Retinal pigment epithelial cell (primary cell): ENCODE measurements at places on chromosomes 16 and 17.

DNA sequence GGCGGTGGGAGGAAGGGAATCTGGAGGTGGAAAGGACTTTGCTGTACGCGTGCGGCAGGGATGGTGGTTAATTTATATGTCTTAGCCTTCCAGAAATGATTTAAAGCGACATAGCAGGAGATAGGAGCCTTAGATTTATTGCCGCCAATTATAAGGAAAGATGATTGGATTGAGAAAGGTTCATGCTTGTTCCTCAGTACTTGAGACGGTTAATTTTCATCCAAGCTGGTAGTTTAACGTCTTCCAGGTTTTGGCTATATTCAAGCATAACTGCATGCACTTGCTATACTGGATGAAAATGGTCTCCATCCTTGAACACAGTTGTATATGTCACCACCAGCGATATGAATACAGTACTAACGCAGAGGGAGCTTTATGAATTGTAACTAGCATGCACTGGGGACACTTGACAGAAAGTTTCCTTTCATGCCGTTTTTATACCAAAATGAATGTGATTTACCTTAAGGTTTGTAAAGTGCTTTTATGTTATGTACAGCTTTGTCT is 610 bp upstream of the PEX12 start:
- no peak for DNase-seq

DNA sequence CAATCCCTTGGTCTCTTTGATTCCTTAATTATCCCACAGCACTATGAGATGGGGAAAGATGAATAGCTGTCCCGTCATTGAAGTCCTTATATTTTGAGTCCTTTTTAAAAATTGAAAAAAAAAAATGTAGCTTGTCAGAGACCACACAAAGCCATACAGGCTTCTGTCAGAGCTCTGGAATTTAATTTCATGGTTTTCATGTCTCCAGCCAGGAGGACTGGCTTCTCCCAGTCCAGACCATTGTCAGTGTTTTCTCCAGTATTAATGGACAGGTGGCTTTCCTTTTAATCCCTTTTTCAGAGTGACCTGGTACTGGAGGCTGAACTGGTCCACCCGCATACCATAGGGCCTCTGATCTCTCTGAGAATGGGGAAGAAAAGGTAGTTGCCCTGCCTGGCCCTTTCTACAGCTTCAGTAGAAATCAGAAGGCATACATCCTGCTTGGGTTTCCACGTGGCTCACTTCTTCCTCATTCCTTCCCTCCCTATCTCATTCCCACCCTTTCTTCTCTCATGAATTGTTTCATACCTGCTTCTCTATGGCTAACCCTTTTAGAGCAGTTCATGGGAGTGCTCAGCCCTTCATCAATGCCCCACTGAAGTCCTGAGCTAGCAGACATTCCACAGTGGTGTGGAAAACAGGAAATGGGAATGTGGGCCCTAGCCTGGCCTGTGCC is 29.1 kb downstream of the TRIM16 start:
- no peak for DNase-seq

DNA sequence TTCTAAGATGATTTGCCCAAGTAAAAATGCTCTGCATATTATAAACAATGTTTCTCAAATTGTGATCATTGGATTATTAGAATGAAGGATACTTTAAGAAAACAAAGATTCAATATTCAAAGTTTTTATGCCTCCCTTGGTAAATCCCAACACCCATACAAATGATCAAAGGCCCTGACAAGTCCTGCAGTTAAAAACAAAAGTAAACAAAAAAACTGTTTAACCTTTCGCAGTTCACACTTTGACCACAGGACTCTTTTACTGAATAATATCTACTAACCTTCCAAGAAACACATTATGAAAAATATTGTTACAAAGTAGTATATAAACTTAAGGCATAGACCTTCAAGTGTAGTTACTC is 365.9 kb upstream of the ZFHX3 start:
- no peak for DNase-seq

DNA sequence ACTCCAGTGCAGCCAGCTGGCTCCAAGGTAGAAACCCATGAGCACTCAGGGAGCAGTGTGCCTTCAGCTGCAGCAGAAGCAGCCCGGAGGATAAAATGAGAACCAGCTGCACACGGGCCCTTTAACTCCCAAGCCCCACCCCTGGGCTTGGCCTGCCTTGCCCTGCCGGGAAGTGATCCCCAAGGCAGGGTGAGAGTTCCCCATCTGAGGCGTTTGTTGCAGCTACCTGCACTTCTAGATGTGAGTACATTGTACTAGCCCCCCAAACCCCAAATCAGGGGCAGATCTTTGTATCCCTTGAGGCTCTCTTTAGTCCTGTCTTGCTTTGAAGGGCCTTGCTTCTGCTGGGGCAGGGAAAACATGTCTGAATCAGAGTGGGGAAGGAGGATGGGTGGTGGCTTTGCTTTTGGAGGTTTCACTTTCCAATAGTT is at the start of gene MVP:
Gene MVP (plus strand): TSS at position 192 of the 431 bp plus-strand sequence. CDS start 10,088 bp downstream, outside the sequence.
- DNase-seq: no peak

DNA sequence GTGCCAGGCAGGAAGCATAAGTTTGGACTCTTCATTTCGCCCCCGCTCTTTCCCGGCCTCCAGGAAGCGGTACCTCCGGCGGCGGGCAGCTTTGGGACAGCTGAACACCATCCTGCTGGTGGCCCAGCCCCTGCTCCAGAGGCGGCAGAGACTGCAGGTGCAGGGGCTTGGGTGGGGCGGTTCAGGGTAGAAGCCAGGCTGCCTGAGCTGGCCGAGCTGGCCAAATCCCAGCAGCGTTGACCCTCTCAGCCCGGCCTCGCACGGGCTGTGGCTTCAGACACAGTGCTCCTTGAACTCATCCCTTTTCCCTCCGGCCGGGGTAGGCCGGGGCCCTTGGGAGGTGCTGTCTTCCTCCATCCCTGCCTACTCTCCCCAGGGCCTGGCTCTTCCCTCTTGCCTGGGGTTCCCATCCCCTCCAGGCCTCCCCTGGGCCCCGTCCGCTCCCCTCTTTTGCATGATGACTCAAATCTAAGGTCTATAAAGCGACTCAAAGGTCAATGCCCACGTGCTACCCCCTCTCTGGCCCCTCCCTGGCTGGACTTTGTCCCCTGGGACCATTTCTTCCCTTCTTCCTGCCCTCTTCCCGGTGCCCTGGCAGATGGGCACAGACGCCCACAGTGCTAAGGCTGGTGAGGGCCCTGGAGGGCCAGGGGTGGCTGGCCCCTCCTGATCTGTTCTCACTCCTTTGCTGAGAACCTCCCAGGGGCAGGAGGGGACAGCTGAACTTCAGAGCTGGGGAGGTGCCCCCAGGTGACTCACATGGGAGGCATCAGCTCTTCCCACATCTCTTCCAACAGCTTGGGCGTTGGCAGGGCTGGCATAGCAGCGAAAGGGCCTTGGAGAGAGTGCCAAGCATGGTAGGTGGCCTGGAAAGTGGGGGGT is 22.7 kb downstream of the MYO15B start:
- DNase-seq: no peak

GRCh38 chr16:83935005-83935857 is 17.8 kb upstream of the OSGIN1 start:
- no peak for DNase-seq

- no peak for DNase-seq
These were observed 299.3 kb upstream of the N4BP1 start for GRCh38 chr16:48909231-48909630.

DNA sequence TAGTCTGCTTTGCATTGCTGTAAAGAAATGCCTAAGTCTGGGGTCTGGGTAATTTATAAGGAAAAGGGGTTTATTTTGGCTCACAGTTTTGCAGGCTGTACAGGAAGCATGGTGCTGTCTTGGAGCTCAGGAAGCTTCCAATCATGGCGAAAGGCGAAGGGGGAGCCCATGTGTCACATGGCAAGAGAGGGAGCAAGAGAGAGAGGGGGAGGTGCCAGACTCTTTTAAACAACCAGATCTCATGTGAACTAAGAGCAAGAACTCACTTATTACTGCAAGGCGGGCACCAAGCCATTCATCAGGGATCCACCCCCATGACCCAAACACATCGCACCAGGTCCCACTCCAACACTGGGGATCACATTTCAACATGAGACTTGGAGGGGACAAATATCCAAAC is 148.2 kb upstream of the HS3ST2 start:
- no peak for DNase-seq

DNA sequence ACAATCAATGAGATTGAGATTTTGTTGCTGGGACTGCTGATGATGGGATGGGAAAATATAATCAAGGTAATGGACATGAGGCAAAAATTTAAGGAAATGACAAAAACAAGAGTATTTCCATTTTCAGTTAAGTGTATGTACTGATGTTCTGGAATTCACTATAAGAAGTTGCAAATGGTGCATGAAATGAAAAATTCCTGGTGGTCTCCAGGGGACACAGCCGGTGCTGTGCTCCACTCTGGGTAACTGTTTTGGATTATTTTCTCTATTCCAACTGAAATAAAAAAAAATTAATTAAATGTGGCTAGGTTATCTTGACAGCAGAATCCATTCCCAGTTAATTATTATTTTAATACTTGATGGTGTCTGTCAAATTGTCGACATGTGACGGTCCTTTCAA is 305.6 kb downstream of the WWOX start:
- no peak for DNase-seq

DNA sequence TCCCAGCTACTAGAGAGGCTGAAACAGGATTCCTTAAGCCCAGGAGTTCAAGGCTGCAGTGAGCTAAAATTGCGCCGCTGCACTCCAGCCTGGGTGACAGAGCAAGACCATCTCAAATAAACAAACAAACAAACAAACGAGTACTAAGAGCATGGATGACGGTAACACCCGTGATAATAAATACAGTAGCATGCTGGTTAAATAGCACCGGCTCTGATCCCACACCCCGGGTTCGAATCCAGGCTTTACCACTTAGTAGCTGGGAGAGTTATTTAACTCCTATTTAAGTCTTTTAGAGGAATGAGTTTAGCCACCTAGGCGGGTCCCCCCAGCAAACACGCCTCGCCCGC is 301 bp upstream of the METTL22 start:
- DNase-seq: no peak

DNA sequence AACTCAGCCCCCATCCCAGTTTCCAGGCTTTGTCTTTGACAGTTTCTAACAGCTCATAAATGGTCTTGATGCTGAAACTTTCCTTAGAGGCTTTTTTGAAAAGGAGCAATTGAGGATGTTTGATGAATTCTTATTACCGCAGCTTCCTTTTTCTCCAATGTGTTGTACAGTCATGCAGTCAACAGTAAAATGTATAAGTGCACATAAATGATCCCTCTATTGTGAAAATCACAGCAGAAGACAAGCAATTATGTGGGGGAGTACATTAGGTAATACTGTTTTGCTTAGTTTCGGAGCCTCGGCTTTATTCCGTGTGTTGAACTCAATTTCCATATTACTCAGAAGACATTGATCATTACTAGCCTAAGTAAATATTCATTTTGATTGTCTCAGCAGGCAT is 673.7 kb downstream of the CDH8 start:
- no peak for DNase-seq

GRCh38 chr16:49465661-49466528 is 92.3 kb downstream of the C16orf78 start:
- no peak for DNase-seq

GRCh38 chr17:32783602-32784001 is 93.3 kb downstream of the MYO1D start:
- DNase-seq: peak; percentile 34

- DNase-seq: no peak
These were observed 154.0 kb downstream of the ZNF423 start for GRCh38 chr16:49701789-49702494.

GRCh38 chr16:56842133-56842532 is 22.9 kb upstream of the SLC12A3 start:
- DNase-seq: no peak

GRCh38 chr16:30005341-30006094 is 5.3 kb downstream of the DOC2A start:
- DNase-seq: no peak

GRCh38 chr16:80599466-80599865 is 58.7 kb downstream of the DYNLRB2 start:
- no peak for DNase-seq

DNA sequence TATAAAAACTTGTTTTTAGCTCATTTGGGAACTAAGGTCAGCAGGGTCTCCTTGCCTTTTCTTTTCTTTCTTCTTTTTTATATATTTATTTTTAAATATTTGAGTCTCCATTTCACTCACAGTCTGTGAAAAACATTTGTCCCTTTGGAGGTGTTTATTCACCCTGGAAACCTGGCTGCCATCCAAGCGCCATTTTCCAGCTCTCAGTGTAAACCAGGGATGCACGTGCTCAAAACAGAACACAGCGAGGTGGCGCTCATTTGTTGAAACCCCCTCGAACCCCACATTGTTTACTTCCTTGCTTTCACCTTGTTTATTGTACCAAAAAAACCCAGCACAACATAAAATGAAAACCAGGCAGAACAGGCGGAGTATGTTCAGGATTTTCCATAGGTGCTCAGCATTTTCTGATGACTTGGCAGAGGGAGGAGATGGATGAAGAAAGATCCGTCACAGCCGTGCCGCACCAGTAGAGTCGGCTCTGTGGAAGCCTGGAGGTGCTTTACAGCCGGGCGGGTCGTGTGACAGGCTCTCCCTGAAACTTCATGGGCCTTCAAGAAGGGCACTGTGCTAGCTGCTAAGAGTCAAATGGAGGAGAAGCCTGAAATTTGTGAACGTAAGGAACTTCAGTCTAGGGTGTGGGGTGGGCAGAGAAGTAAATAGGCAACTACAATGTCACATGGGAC is 284.4 kb downstream of the FOXL1 start:
- DNase-seq: peak; percentile 13

DNA sequence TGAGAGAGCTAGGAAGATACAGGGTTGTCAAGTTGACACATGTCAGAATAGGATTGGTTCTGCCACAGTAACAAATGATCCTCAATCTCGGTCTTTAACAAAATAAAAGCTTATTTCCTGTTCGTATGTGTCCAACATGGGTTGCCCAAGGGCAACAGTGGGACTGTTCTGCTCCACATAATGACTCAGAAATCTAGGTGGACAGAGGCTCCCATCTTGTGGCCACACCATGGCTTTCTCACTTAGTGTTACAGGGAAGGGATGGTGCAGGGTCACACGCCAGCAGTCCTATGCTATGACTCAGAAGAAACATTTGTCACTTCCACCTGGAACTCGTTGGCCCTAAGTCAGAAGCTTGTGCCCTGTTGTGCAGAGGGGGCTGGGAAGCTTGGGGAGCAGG is 364.9 kb downstream of the SNX29 start:
- DNase-seq: no peak

- DNase-seq: no peak
These were observed 33.1 kb upstream of the NF1 start for GRCh38 chr17:31061678-31062077.

GRCh38 chr16:87733190-87733589 is 32.6 kb downstream of the KLHDC4 start:
- no peak for DNase-seq

GRCh38 chr17:32947736-32948135 is 19.8 kb downstream of the TMEM98 start:
- DNase-seq: no peak

- DNase-seq: no peak
These were observed 6.4 kb downstream of the G6PC3 start for GRCh38 chr17:44076716-44077594.

DNA sequence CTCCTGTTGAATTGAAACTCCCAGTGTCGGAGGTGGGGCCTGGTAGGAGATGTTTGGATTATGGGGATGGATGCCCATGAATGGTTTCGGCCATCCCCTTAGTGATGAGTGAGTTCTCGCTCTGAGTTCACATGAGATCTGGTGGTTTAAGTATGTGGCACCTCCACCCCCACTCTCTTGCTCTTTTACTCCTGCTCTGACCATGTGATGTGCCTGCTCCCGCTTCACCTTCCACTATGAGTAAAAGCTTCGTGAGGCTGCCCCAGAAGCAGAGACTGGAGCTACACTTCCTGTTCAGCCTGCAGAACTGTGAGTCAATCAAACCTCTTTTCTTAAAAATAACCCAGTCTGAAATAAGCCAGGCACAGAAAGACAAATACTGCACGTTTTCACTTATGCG is 512.4 kb downstream of the HS3ST4 start:
- no peak for DNase-seq

GRCh38 chr16:9351440-9351839 is 260.0 kb downstream of the HAPSTR1 start:
- no peak for DNase-seq
